ENCODE measurements at places on chromosomes 1 and 21.

GRCh38 chr1:40855513-40855912, 6.7 kb downstream of the CITED4 start:
- H3K27me3 ChIP-seq: peaks cover 11% of the 10 kb centered on the region
- no peak for DNase-seq
- peaks cover 2% of the 10 kb centered on the region for H3K4me1 ChIP-seq
- no peak overlapping the region for H3K4me3 ChIP-seq

- H3K27ac ChIP-seq: peak overlapping the region; percentile 96
- peak overlapping the region; percentile 68 for H3K4me3 ChIP-seq
- peak; percentile 90 for DNase-seq
These were observed 1.1 kb upstream of the JUN start for GRCh38 chr1:58784758-58785441.

DNA sequence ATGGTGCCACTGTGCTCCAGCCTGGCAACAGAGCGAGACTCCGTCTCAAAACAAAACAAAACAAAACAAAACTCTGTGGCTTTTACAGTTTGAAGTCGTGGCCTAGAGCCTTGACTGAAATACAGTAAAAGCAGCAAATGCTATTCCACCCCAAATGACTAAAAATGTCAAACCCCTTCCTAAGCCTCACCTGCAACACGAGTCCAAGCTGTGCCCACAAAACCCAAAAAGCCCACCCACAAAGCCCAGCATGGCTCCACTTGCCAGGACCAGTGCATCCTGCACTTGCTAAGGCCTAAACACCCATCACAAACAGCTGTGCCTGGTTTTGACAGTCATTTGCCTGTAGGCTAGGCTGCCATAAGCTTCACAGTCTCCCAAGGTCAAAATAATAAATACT, 21.3 kb downstream of the VAV3 start:
- DNase-seq: no peak
- H3K4me3 ChIP-seq: no peak overlapping the region
- H3K27me3 ChIP-seq: no peaks in the 10 kb centered on the region
- H3K27ac ChIP-seq: no peak overlapping the region
- H3K4me1 ChIP-seq: no peaks in the 10 kb centered on the region

DNA sequence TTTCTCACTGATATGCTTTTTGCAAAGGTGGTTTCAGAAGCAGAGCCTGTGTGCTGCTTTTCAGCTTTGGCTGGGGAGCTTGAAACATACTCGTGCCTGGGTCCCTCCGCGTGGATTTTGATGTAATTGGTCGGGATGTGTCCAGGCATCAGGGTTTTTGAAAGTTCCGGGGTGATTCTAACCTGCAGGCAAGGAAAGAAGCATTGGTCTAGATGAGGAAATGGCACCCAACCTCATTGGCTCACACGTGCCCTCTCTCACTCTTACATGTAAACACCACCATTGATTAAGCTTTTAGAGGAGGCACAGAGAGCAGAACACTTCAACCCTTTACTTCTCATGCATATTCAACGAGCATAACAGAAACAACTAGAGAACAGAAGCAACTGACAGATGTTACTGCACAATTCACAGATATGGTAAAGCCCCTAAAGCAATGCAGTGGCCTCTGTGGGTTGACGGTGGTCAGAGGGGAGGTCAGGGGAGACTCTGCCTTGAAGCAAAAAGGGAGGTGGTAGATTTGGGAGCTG, 112.1 kb downstream of the TLR5 start:
- no peaks in the 10 kb centered on the region for H3K4me1 ChIP-seq
- no peak overlapping the region for H3K4me3 ChIP-seq
- H3K27ac ChIP-seq: no peak overlapping the region

DNA sequence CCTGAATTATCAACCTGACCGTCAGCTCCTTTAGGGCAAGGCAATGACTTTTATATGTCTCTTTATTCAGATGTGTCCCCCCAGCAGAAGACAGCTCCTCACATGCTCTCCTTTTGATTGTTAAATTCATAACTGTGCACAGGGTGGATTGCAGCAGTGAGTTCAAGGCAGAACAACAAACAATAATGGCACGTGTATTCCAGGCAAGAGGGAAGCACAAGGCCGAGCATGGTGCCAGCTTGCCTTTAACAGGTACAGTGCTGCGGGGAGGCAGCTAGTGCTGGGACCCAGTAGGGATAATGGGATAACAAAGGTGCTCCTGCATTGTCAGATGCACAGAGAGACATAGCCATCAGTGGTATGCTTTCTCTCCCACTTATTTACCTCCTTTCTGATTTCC, 248.4 kb downstream of the RHOU start:
- no peak overlapping the region for H3K27ac ChIP-seq
- H3K36me3 ChIP-seq: no peaks in the 10 kb centered on the region
- no peaks in the 10 kb centered on the region for H3K27me3 ChIP-seq
- DNase-seq: no peak
- no peaks in the 10 kb centered on the region for H3K4me1 ChIP-seq

DNA sequence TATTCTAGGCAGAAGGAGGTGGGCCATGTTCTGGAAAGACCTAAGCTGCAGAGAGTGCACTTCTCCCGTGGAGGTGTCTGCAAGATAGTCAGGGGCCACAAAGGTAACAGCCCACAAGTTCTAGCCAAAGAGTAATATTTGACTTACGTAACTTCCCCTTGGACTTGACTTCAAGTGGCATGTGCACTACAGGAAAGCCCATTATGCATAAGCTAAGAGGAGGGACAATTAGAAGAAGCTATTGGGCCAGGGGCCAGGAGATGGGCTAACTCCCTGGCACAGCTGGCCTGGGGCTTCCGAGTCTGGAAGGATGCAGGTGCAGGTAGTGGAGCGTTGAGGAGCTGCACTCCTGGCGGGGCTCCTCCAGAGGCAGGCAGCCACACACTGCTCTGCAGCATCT, 58.3 kb downstream of the ERG start:
- no peak for DNase-seq
- H3K4me3 ChIP-seq: no peak overlapping the region
- H3K27me3 ChIP-seq: no peaks in the 10 kb centered on the region
- no peaks in the 10 kb centered on the region for H3K4me1 ChIP-seq
- no peak overlapping the region for H3K27ac ChIP-seq
- no peaks in the 10 kb centered on the region for H3K36me3 ChIP-seq

DNA sequence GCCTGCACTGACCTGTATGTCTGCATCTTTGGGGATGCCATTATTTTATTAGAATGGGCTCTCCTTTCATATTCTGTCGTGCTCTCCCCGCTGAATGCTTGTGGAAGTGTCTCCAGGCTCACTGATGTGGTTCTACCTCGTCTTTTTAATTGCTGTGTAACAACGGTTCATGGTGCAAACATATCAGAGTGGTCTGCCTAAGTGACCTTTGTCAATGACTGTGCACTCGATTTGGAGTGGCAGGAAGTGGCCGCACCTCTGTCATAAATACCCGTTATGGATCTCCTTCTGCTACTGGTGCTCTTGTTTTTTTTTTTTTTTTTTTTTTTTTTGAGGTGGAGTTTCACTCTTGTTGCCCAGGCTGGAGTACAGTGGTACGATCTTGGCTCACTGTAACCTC, 38.3 kb downstream of the SPSB1 start:
- no peaks in the 10 kb centered on the region for H3K36me3 ChIP-seq
- H3K4me3 ChIP-seq: no peak overlapping the region
- no peaks in the 10 kb centered on the region for H3K27me3 ChIP-seq

GRCh38 chr1:10724948-10725847, 71.2 kb downstream of the CASZ1 start:
- H3K27me3 ChIP-seq: peaks cover 3% of the 10 kb centered on the region
- DNase-seq: no peak
- H3K4me3 ChIP-seq: no peak overlapping the region
- peaks cover 23% of the 10 kb centered on the region for H3K4me1 ChIP-seq
- no peaks in the 10 kb centered on the region for H3K36me3 ChIP-seq
- H3K27ac ChIP-seq: no peak overlapping the region

GRCh38 chr1:59432531-59433439, 135.9 kb downstream of the FGGY start:
- no peaks in the 10 kb centered on the region for H3K27me3 ChIP-seq
- peak overlapping the region; percentile 71 for H3K27ac ChIP-seq
- H3K36me3 ChIP-seq: no peaks in the 10 kb centered on the region
- DNase-seq: peak; percentile 90
- no peak overlapping the region for H3K4me3 ChIP-seq
- peaks cover 21% of the 10 kb centered on the region for H3K4me1 ChIP-seq

DNA sequence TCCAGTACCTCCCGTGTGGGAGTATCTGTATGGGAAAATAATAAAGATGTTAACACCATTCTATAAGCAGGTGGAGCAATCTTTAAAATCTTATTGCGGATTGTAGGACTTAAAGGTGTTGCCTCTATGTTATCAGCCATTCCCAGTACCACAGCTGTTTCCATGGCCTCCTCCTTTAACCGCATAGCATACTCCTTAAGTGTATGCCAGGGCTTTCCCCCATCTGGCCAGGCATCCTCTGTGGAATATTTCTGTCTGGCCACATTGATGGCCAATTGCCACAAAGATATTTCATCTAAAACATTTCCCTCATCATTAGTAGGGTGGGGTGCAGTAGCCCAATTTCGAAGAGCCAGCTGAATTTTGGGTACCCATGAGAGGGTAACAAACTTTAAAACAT, 7.3 kb upstream of the STUM start:
- DNase-seq: no peak
- peaks cover 18% of the 10 kb centered on the region for H3K27me3 ChIP-seq
- H3K4me3 ChIP-seq: no peak overlapping the region
- no peaks in the 10 kb centered on the region for H3K4me1 ChIP-seq
- H3K27ac ChIP-seq: no peak overlapping the region

GRCh38 chr1:19585507-19585906, 58.6 kb upstream of the NBL1 start:
- H3K36me3 ChIP-seq: no peaks in the 10 kb centered on the region
- no peak overlapping the region for H3K27ac ChIP-seq
- DNase-seq: no peak
- H3K27me3 ChIP-seq: no peaks in the 10 kb centered on the region

Measured in large intestine (tissue), 12 donors.